COR-L47 (cell line): ENCODE measurements at places on chromosomes 5 and 9.

GRCh38 chr5:181108578-181109165 is 22.3 kb downstream of the OR2V1 start:
- no peak for DNase-seq

- no peak for DNase-seq
These were observed 129.1 kb upstream of the PIK3R1 start for GRCh38 chr5:68086439-68086838.

- no peak for DNase-seq
These were observed 486.3 kb upstream of the ZNF462 start for GRCh38 chr9:106376689-106377088.

- DNase-seq: no peak
These were observed 249.8 kb downstream of the AUH start for GRCh38 chr9:91111876-91112275.

- no peak for DNase-seq
These were observed 40.3 kb downstream of the CSF1R start for GRCh38 chr5:150046031-150046430.

DNA sequence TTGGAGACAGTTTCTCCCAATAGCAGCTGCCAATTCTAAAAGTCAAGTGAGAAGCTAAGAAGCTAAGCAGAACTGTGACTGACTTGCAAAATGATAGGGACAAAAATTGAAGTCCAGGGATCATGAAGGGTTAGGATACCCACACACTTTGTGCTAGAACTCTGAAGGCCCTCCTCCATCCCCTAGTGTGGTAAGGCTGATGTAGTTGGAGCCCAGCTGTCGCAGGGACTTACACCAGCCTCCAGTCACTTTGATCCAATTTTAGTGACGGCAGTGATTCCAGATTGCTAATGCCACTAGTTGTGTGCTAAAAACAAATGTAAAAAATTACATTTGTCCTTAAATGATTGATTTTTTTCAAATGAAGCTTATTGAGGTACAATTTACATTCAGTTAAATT is 742.7 kb upstream of the ZNF608 start:
- no peak for DNase-seq

- no peak for DNase-seq
These were observed 20.8 kb downstream of the ENHO start for GRCh38 chr9:34501889-34502425.
